ENCODE measurements at places on chromosomes 4 and X.

DNA sequence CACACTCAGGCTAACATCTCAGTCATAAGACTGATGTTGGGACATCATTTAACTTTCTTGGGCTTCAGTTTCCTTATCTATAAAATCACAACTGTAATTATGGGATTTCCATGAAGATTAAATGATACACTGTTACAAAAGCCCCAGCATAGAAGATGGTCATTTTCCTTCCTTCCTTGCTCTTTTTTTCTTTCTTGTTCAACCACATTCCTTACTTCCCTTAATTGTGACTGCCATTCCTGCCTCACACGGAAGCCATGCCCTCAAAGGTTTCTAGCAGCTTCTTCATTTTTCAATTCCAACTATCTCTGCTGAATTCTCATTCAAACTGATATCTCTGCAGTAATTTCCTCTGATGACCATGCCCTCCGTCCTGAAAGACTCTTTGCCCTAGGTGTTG, 311.8 kb downstream of the PPP3CA start:
- DNase-seq, result no peak

- DNase-seq, result no peak
Observed at GRCh38 chr4:137370206-137370633, 162.1 kb downstream of the PCDH18 start.

GRCh38 chrX:132040066-132040465, 17.0 kb downstream of the STK26 start:
- DNase-seq, result no peak

- no peak for DNase-seq
Observed at GRCh38 chr4:173345648-173346047, 11.5 kb upstream of the HMGB2 start.

GRCh38 chrX:151631822-151632221, 63.4 kb upstream of the PRRG3 start:
- DNase-seq, result no peak

GRCh38 chr4:57129477-57129876, 19.3 kb upstream of the IGFBP7 start:
- DNase-seq, result no peak

GRCh38 chr4:118265312-118266144, 87.3 kb downstream of the PRSS12 start:
- no peak for DNase-seq

GRCh38 chr4:41661442-41662076, 87.0 kb downstream of the PHOX2B start:
- no peak for DNase-seq

DNA sequence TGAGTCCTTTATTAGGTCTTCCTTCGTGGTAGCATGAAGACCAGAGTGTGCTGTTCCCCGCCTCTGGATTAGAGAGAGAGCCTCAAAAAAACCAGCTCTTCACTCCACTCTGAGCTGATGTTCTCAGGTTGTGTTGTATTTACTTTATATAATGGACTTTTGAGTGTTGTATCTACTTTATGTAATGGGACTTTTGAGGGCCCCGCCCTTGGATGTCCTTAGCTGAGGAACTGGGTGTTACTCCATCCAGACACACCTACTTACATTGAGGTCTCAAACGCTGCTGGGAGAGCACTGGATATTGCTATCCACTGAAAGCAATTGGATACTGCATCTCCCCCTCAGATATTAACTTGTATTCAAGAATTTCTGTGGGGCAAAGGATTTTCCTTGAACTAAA, 28.2 kb downstream of the ATP8A1 start:
- no peak for DNase-seq

GRCh38 chrX:151722241-151722846, 6.5 kb downstream of the FATE1 start:
- no peak for DNase-seq

GRCh38 chrX:56792270-56793111, 63.4 kb downstream of the NBDY start:
- no peak for DNase-seq

DNA sequence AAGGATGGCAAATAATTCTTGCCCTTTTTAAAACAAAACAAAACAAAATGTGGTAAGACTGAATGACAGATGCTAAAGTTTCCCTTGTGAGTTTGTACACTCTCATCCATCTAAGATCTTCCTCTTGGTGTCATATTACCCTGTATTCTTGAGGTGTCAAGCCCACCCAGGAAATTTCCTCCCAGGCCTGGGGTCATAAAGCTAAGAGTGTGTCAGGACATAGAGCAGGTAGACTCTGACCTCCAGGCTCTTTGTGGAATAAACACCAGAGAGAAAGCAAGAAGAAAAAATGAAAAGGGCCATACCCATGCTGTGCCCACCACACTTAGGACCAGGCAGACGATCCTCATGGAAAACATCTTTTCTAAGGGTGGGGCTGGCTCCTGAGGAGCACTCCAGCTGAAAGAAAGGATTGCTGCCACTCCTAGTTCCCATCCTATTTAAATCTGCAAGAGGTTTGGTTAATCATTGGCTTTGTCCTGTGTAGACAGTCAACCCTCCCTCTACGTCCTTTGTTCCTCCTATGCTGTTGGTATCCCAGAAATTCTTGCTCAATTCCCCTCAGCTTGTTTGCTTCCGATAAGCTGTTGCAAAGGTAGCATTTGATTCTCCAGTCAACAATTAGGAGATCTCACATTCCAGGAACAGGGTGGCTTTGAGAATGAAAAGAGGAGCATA, at the start of gene FGA:
TSS of gene FGA (minus strand) at position 414 of the 678 bp plus-strand sequence. CDS start at position 359, 55 bp downstream.
- DNase-seq, result no peak

GRCh38 chr4:114911111-114911510, 202.3 kb downstream of the NDST4 start:
- DNase-seq, result no peak

DNA sequence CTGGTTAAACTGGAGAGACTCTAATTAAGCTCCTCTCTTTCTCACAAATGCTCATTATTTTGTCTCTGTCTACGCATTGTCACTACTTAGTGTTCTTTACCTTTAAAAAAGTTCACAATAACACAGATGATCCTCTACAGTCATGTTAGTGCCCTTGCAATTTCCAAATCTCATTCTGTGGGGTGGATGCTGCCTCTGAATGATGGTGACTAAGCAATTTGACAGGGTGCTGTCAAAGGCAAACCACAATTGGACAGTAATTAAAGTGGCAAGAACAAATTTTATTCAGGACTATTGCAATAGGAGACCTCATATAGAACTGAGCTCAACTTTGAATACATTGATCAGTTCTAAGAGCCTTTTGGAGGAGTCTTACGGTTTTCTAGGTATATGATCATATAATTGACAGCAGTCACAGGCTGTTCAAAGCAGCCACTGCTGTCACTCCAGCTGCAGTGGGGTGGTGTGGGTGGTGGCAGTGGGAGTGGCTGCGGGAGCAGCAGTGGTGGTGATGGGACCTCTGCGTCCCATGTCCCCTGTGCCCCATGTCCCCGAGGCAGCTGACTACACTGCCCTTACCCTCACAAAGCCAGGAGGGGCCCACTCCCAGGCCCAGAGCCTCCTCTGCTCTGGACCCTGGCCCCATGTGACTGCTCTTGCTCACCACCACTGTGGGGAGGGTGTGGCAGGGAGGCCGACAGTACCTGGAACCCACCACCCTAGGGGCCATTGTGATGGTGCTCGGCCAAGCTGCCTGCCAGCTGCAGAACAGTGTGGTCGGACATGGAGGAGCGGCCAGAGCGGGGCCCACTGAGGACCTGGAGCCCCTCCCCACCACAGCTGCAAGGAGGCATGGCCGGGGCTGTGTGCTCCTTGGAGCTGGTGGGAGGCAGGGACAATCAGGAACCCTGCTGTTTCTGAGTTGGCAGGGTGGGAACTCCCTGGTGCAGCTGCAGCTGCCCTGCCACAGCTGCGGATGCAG, 30.4 kb upstream of the PAGE1 start:
- DNase-seq, result no peak

Measured in activated effector memory CD4-positive, alpha-beta T cell treated with Interleukin-2 at 50 U/mL for 16 hours (primary cell).